ENCODE measurements at places on chromosomes 3 and 15.
A peak's percentile ranks its signal among the peaks of the same experiment; 100 is the strongest.

DNA sequence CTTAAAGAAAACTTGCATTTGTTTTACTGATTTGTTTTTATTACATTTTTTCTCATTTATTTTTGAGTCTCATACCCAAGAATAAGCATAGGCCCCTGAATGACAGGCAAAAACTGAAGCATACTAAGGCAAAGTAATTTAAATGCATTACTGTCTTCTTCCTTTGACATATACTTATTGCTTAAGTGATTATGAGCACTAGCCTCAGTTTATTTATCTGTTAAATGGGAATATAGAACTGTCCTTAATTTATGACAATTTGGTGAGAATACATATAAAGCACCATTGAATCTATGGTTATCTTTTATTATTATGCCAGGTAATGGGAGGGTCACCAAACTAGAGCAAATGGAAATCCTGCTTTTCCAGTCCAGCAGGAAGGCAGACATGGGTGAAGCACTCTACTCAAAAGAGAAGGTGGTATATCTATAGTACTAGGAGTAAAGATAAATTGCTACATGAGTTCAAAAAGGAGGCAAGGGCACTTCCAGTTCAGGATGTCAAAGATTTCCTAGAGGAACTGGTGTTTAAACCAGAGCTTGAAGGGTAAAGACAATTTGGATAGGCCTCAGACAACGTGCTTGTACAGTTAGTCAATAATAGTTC, 435.0 kb downstream of the FOXP1 start:
- no peak for DNase-seq

DNA sequence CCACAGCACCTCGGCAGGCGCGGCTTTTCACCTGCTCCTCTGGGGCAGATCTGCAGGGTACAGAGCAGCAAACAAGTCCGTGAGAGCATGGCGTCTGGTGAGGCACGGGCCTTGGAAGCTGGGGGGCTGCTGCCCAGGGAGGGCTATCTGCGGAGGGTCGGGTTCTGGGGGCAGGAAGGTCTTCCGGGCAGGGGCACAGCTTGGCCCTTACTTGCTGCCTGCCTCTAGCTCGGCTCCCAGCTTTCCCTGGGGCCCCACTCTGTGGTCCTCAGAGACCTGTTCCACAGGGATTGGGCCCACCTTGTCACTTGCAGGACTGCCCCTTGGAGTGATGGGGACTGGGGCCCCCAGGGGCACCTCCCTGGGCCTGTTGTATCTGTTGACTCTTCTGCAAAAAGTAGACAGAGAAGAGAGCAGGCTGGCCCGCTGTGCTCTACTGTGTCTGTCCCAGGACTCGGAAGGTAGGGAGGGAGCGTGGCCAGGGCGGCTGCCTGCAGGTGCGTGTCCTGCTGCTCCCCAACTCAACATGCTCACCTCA, 84.1 kb downstream of the TBC1D2B start:
- DNase-seq = no peak

- DNase-seq = no peak
These were observed 965.3 kb upstream of the CFAP20DC start for GRCh38 chr3:60015032-60015705.

- DNase-seq = no peak
These were observed 110.5 kb upstream of the STT3B start for GRCh38 chr3:31422237-31422636.

- DNase-seq = no peak
These were observed 110.2 kb downstream of the ADCY5 start for GRCh38 chr3:123338620-123339061.

DNA sequence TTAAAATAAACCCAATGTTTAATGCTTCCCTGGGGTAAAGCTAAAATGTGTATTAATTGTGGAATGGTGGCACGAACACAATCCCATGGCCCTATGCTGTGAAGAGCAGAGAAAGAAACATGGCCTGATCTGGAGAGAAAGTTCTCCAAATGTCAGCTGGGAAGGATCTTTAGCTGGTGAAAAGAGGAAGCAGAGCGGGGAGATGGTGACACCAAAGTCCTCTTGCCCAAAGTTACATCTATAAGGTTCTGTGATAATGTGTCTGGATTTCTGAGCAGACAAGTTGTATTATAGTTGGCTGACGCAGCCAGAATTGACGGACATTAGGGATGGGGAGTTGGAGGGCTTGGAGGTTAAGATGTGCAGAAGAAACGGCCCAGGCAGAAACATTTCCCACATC, 196.2 kb downstream of the CHST2 start:
- DNase-seq = no peak

- DNase-seq = peak; percentile 63
These were observed 8.2 kb downstream of the XYLB start for GRCh38 chr3:38354588-38355330.

DNA sequence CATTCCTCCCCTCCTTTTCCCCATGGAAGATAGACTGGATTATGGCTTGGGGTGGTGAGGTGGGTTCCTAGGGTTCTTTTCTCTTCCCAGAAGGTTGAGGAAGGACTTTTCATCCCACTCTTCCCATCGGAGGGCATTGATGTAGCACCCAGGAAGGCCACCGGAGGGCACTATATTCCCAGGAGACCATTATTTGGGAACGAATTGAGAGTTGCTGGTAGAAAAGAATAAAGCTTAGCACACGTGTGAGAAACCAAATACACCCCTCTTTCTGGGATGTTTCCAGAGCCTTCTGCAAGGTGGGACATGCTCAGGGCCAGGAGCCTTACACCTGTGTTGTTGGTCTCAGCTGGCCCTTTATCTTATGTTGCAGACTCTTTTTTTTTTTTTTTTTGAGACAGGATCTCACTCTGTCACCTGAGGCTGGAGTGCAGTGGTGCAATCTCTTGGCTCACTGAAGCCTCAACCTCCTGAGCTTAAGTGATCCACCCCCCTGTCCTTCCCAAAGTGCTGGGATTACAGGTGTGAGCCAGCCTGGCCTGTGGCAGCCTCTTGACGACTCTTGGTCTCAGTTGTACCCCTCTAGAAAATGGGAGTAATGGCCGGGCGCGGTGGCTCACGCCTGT, 6.3 kb upstream of the CDC25A start:
- peak; percentile 45 for DNase-seq

DNA sequence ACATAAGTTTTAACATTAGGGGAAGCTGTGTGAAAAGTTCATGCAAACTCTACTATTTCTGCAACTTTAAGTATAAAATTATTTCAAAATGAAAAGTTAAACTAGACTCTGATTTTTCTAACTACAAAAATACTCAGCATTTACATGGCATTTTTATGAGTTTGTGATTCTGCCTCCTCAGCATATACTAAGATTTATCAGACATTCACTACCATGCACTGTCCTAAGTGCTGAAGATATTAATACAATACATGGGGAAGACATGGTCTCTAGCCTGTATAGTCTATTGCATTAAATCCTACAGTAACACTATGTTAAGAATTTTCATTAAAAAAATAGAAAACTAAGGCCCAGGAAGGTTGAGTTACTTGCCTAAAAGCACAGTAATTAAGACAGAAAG, 80.7 kb downstream of the ZNF148 start:
- no peak for DNase-seq

GRCh38 chr3:58429657-58430056, 4.0 kb downstream of the PDHB start:
- DNase-seq = no peak

GRCh38 chr15:85318048-85318731, 62.2 kb upstream of the AKAP13 start:
- DNase-seq = peak; percentile 95

DNA sequence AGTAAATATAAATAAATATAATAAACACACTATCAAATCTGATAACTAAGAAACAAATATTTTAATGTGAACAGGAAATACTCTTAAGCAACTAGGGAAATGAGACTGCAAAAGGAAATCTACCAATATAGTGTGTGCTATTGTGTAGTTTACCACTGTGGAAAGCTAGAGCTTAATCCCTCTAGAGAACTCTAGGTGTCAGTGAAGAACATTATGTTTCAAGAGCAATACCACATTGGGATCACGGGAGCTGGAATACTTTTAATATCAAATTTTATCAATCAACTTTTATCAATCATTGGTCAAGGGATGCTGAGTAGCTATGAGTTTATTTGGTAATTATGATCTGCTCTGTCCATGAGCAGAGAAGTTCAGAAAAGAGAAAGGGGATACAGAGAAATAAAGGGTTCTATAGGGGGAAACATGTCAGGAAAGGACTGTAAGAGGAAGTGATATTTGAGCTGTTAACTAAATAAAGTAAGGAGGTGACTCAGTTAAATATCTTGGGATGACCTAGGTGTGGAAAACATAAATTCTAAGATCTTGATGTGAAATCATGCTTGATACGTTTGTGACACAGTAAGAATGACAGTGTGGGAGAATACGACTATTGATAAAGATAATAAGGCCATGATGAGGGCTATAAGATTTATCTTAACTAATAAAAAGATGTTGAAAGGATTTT, 762.2 kb upstream of the ALCAM start:
- DNase-seq = peak; percentile 3

GRCh38 chr3:48403533-48404439, 26.1 kb downstream of the PLXNB1 start:
- no peak for DNase-seq

- no peak for DNase-seq
These were observed 414.8 kb downstream of the LPP start for GRCh38 chr3:188568736-188569135.

DNA sequence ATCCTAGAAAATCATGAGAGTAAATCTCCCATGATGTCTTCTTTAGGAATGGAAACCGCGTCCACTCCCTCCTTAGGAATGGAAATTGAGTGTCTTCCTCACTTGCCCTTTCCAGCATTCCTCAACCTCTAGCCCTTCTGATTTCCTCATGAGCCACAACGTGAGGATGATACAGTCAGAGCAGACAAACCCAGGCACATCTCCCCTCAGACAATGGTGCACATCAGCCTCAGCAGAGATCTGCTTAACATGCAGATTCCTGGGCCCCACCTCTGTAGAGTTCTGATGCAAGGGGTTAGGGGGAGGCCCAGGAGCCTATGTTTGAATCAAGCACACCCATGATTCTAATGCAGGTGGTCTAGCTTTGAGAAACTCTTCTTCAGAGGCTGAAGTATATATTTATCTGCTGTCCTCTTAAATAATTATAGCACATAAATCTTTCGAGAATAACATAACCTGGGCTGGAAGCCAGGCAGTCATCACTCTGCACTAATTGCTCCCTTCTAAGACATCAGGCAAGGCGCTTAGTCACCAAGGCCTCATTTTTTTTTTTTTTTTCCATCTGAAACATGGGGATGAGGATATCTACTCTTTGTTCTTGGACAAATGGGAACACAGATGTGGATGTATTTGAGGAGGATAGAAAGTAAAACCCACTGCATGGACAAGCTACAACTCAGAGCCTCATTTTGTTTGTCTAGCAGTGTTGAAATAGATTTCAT, 81.7 kb downstream of the PRICKLE2 start:
- DNase-seq = no peak

GRCh38 chr15:73119478-73119877, 67.2 kb downstream of the NEO1 start:
- no peak for DNase-seq

DNA sequence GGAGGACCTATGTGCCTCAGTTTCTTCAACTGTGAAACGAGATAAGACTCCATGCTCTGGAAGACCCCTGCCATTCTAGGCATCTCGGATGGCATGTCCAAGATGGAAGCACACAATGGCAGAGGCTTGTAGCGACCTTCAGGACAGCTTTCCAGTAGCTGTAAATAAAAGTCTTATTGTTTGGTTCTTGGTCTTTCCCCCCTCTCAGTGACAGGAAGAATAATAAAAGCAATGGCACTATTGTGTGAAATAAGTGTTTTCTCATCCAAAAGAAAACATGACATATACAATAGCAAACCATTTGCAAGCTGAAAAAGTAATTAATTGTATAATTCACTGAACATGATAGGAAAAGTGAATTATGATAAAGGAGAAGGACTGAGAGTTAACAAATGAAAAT, 32.5 kb upstream of the CD47 start:
- DNase-seq = no peak

GRCh38 chr3:153246806-153247205, 84.8 kb downstream of the RAP2B start:
- DNase-seq = no peak

DNA sequence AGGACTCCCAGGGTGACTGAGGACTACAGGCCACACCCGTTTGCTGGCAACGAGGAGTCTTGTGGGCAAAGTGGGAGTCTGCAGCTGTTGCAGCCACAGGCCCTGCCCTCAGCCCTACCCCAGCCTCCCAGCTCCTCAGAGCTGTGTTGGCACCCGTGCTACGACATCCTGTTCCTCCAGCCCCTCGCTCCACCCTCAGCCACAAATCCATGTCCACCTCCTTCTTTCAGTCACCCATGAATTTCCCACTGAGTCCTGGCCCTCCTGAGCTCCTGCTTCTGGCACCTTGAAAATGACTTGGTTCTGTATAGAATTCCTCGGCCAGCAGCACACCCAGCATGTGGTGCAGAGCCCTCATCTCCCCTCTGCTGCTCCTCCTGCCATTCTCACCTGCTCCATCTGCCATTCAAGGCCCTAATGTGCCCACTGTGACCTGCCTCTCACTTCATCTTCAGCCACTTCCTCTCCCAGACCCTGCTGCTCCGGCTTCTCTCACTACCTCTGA, 20.9 kb upstream of the VILL start:
- DNase-seq = no peak
